ENCODE measurements at places on chromosomes 11 and 22. TPM values are rescaled to one million over a fixed set of nuclear protein-coding genes. Genes with fewer than 3 reads are reported as not detected.

Gene SLC5A4
- total RNA-seq: 0.81 TPM

Gene RHBDD3
- total RNA-seq: 24.0 TPM

Gene YPEL4
- 1.9 TPM for total RNA-seq

Gene IMMP1L
- 18.8 TPM for total RNA-seq

Gene SLC37A2
- total RNA-seq: 7.8 TPM

Gene DEFB131B
- not detected for total RNA-seq

Gene CECR2
- 0.89 TPM for total RNA-seq

Gene NXPE2
- not detected for total RNA-seq

Gene NFAM1
- 3.9 TPM for total RNA-seq

Gene C11orf97
- not detected for total RNA-seq

Gene VSIG10L2
- not detected for total RNA-seq

Measured in mucosa of gallbladder (tissue), 1 donor.